ENCODE measurements at places on chromosomes 16 and 17.

- peak; percentile 53 for DNase-seq
Measured at GRCh38 chr17:32349503-32349853, 479 bp upstream of the ZNF207 start.

DNA sequence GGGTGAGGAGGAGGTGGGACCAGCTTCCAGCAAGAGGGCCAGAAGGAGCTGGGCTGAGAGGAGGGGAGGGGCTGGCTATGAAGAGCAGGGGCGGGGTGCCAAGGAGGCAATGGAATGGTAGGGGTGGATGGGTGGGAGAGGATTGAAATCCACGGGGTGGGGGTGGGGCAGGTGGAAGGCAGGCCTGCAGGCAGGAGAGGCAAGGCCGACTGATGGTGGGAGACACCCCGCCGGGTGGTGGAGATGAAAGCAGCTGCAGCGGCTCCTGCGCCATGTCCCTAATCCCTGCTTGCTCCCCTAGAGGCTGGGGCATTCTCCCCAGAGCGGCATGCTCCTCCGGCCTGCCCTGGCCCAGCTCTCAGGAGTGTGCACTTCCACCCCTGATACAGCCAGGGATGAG lies 27.8 kb upstream of the TAC4 start:
- DNase-seq: no peak

- DNase-seq: no peak
Measured at GRCh38 chr17:56274491-56274890, 121.2 kb downstream of the ANKFN1 start.

DNA sequence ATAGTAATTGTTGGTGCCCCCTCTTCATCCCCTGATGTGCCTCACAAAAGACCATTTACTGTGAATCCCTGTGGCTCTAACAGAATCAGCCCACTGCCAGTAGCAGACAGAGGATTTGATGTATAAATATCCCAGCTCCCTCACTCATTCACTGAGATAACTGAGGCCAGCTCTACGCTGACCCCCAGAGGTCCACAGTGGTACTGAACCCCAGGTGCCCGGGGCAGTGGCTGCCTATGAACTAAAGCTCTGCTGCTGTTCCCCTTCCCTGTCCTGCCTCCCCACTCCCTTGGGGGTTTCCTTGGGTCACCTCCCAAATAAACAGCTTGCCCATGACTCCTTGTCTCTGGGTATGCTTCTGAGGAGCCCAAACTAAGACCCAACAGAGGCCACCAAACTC lies 295.8 kb downstream of the FOXL1 start:
- DNase-seq: no peak

Data from NCI-H69 (cell line).